ENCODE measurements at places on chromosomes 5 and 9. TPM values are rescaled to one million over a fixed set of nuclear protein-coding genes. Genes with fewer than 3 reads are reported as not detected.

The LCN15 gene
- not detected for total RNA-seq

- no peak overlapping the region for H3K27ac ChIP-seq
- H3K4me1 ChIP-seq = no peaks in the 10 kb centered on the region
- no peaks in the 10 kb centered on the region for H3K27me3 ChIP-seq
- no peak for DNase-seq
- no peak overlapping the region for H3K4me3 ChIP-seq
Measured at GRCh38 chr9:37976714-37977477, 73.0 kb upstream of the SLC25A51 start.

DNA sequence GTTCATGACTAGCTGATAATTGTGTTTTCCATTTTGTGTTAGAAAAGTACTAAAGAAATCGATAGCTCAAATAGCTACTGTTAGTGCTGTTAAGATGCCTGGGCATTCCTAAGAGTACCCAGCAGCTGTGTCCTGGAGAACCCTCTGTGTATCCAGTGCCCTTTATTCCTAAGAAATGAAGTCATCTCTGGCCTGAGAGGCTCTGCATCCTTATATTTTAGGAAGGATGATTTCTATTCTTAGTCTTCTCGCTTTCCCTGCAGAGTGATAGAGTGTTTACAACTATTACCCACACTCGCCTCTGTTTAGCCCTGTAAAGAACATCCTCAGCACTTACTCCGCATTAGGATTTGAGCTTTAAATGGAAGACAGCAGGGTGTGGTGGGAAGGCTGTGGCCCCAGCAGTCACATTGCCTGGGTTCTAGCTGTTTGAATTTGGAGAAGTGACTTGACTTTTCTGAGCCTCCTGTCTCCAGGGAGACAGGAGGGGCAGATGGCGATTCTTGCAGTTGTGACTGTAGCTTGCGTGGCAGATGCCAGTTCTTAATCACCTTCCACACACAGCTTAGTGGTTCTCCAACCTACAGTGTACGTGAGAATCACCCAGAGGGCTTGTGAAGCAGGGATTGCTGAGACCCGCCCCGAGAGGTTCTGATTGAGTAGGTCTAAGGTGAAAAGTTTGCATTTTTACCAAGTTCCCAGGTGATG is 177.2 kb upstream of the PITX1 start:
- H3K27ac ChIP-seq = no peak overlapping the region
- H3K27me3 ChIP-seq = no peaks in the 10 kb centered on the region
- no peaks in the 10 kb centered on the region for H3K36me3 ChIP-seq

GRCh38 chr5:55624841-55625588 is 87.1 kb downstream of the SLC38A9 start:
- H3K36me3 ChIP-seq = no peaks in the 10 kb centered on the region
- H3K4me1 ChIP-seq = no peaks in the 10 kb centered on the region
- no peak for DNase-seq
- no peak overlapping the region for H3K27ac ChIP-seq

GRCh38 chr9:114004221-114004716 is 73.8 kb downstream of the AMBP start:
- H3K27me3 ChIP-seq = no peaks in the 10 kb centered on the region
- no peak overlapping the region for H3K27ac ChIP-seq
- no peaks in the 10 kb centered on the region for H3K4me1 ChIP-seq
- no peaks in the 10 kb centered on the region for H3K36me3 ChIP-seq
- H3K4me3 ChIP-seq = no peak overlapping the region
- no peak for DNase-seq

DNA sequence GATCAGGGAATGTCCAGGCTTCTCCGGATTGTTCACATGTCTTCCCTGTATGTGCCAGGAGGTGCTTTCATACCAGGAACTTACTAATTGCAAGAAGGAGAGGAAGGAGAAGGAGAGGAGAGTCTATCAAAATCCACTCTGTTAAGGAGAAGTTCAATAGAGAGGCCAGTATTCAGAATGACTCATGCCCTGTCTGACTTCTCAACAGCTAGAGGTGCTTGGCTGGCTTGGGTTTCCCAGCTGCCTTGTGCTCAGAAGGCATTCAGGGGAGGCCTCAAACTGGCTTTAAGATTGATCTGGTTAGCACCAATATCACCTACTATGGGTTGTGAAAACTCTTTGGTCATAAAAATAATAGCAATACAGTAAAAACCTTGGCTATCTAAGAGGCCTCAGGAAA is 167.9 kb upstream of the GLRA1 start:
- DNase-seq = no peak
- H3K4me1 ChIP-seq = no peaks in the 10 kb centered on the region
- no peaks in the 10 kb centered on the region for H3K27me3 ChIP-seq

DNA sequence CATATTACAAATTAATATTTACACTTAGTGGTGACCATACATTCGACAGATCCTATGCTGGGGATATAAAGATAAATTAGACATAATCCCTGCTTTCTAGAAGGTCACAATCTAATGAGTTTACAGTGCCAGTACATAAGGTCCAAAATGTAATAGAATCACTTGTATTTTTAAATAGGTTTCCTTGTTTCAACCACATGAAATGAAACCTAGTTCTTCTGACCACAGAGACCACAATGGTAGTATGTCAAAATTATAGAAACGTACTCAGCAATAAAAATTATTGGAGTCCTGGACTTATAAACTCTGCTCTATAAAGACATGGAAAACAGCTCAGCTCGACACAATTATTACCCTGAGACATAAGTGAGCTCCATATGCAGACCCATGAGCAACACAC is 444.3 kb downstream of the SPOCK1 start:
- no peaks in the 10 kb centered on the region for H3K4me1 ChIP-seq
- no peak for DNase-seq
- H3K36me3 ChIP-seq = no peaks in the 10 kb centered on the region
- H3K4me3 ChIP-seq = no peak overlapping the region

DNA sequence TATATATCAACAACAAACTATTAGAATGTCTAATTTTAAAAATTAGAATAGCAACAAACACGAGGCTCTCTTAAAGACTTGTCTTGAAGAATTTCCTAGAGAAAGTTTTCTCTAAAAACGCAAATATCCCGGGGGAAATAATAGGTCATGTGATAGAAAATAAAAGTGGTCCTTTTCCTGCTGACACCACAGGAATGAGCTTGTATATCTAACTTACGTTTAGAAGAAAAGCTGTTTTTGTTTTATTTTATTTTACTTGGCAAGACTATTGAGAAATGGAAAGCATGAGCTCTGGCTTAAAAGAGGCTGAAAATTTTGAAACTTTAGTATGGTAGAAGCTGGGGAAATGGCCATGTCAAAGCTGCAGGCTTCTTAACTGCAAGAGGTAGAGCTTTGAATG is 465.0 kb downstream of the AGTPBP1 start:
- H3K4me3 ChIP-seq = no peak overlapping the region
- H3K36me3 ChIP-seq = no peaks in the 10 kb centered on the region
- H3K27ac ChIP-seq = no peak overlapping the region
- no peaks in the 10 kb centered on the region for H3K4me1 ChIP-seq
- H3K27me3 ChIP-seq = no peaks in the 10 kb centered on the region

The CACNA1B gene
- total RNA-seq = not detected

DNA sequence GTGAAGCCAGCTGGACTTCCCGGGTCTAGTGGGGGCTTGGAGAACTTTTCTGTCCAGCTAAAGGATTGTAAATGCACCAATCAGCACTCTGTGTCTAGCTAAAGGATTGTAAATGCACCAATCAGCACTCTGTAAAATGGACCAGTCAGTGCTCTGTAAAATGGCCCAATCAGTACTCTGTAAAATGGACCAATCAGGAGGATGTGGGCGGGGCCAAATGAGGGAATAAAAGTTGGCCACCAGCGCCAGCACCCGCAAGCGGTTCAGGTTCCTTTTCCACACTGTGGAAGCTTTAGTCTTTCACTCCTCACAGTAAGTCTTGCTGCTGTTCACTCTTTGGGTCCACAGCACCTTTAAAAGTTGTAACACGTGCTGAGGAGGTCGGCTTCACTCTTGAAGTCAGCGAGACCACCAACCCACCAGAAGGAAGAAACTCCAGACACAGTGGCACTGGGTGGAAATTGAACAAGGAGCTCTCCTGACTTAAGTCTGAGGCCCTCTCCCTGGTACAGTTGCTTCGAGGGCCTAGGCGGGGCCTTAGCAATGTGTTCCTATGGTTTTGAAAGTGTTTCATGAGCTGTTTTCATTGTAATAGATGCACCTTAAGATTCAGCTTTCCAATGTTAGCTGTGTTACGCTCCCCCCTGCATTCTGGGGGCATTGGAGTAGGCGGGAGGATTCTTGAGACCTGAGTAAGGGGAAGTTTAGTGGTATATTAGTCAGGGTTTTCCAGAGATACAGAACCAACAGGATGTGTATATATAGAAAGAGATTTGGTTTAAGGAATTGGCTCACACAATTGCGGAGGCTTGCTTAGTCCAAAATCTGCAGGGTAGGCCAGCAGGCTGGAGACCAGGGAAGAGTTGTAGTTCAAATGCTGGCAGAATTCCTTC is 21.5 kb upstream of the MYO10 start:
- H3K4me1 ChIP-seq = no peaks in the 10 kb centered on the region
- H3K36me3 ChIP-seq = no peaks in the 10 kb centered on the region
- H3K27me3 ChIP-seq = no peaks in the 10 kb centered on the region
- DNase-seq = no peak
- no peak overlapping the region for H3K4me3 ChIP-seq
- H3K27ac ChIP-seq = no peak overlapping the region

GRCh38 chr5:142771666-142772065 is 1.5 kb downstream of the ARHGAP26 start:
- H3K27me3 ChIP-seq = no peaks in the 10 kb centered on the region
- H3K4me3 ChIP-seq = peak overlapping the region; percentile 80
- H3K4me1 ChIP-seq = peaks cover 23% of the 10 kb centered on the region
- no peaks in the 10 kb centered on the region for H3K36me3 ChIP-seq

The COL23A1 gene
- total RNA-seq = 0.15 TPM

- H3K36me3 ChIP-seq = no peaks in the 10 kb centered on the region
- H3K27ac ChIP-seq = no peak overlapping the region
- no peak for DNase-seq
- H3K4me3 ChIP-seq = no peak overlapping the region
Measured at GRCh38 chr9:110197330-110198187, 10.4 kb downstream of the C9orf152 start.

DNA sequence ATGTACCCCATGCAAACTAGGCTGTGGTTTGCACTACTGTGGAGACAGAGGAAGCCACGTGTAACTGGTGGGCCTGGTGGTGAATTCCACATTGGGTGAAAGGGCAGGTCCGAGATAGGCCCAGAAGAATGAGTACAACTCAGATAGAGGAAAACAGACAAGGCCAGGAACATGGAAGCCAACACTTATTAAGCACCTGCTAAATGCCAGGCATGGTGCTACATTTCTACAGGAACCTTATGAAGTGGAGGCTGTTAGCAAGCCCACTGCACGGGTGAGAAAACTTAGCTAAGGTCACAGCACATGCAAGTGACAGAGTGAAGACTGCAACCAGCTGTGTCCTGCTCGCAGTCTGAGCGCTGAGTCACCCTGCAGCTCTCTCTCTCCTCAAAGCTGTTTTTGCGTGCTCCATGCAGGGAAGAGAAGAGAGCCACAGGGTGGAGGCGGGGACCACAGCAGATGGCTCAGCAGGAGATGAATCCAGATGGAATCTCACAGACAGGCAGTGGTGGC is 65.5 kb upstream of the SPTLC1 start:
- H3K4me1 ChIP-seq = no peaks in the 10 kb centered on the region
- no peak overlapping the region for H3K27ac ChIP-seq
- no peak for DNase-seq
- H3K27me3 ChIP-seq = no peaks in the 10 kb centered on the region
- no peaks in the 10 kb centered on the region for H3K36me3 ChIP-seq

DNA sequence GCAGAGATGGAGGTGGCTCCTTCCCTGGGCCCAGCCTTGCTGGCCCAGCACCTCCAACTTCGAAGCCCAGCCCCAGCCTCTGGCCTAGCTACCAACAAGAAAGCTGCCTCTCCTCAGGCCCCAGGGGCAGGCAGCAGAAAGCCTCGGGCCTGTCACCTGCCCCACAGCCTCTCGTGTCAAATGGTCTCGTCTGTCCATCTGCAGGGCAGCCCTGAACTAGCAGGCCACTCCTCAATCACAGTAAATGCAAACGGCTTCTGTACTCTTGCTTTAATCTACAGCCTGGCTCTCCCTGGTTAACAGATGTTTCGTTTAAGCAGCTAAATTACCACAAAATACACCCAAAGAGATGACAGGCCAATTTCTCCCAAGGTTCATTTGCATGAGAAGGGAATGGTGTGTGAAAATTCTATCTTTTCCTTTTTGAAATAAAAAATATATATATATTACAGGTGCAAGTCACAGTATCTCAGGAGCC is 21.5 kb downstream of the VAV2 start:
- H3K4me1 ChIP-seq = peaks cover 12% of the 10 kb centered on the region
- no peak for DNase-seq
- H3K27me3 ChIP-seq = no peaks in the 10 kb centered on the region
- no peaks in the 10 kb centered on the region for H3K36me3 ChIP-seq
- H3K27ac ChIP-seq = no peak overlapping the region

- H3K27me3 ChIP-seq = peaks cover 3% of the 10 kb centered on the region
- DNase-seq = no peak
- H3K4me3 ChIP-seq = no peak overlapping the region
- H3K27ac ChIP-seq = no peak overlapping the region
- H3K4me1 ChIP-seq = no peaks in the 10 kb centered on the region
- H3K36me3 ChIP-seq = no peaks in the 10 kb centered on the region
Measured at GRCh38 chr9:105141146-105141975, 103.1 kb upstream of the SLC44A1 start.

The LRRC19 gene
- not detected for total RNA-seq

The GZMA gene
- total RNA-seq = 621 TPM

GRCh38 chr5:172315587-172316493 is 32.3 kb upstream of the UBTD2 start:
- no peaks in the 10 kb centered on the region for H3K27me3 ChIP-seq
- H3K36me3 ChIP-seq = no peaks in the 10 kb centered on the region
- no peaks in the 10 kb centered on the region for H3K4me1 ChIP-seq

- H3K27me3 ChIP-seq = no peaks in the 10 kb centered on the region
- no peak within 1 kb of the TSS for H3K27ac ChIP-seq
- peaks cover 24% of the 10 kb centered on the region for H3K36me3 ChIP-seq
- DNase-seq = peak; percentile 15
Measured at GRCh38 chr5:169980418-169981053, at the start of gene INSYN2B. Gene INSYN2B (minus strand): TSS chr5:169980495. CDS start chr5:169883898, 96,597 bp downstream.

The FOXI1 gene
- not detected for total RNA-seq

- no peak for DNase-seq
- no peaks in the 10 kb centered on the region for H3K36me3 ChIP-seq
- no peaks in the 10 kb centered on the region for H3K27me3 ChIP-seq
- no peaks in the 10 kb centered on the region for H3K4me1 ChIP-seq
Measured at GRCh38 chr9:76351006-76351405, 43.2 kb downstream of the RFK start.

Measured in natural killer cell (primary cell).